G401 (cell line): ENCODE measurements at places on chromosomes 6 and 20.

DNA sequence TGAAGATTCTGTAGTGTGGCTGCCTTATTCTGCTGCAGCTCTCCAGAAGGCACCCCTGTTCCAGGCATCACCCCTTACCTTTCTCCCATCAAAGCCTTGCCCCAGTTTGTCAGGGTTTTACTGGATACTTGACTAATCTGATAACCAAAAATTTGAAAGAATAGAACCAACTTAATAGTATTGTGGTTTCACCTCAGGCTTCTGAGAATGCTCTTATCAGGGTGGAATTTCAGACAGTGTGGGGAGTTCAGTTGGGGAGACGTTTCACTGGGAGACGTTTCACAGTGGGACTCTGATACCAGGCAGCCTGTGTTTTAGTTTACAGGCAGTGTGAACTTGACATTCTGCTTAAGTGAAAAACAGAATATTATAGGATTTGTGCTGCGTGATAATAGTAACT lies 50.5 kb downstream of the SCAND1 start:
- no peak for DNase-seq

GRCh38 chr20:20489648-20490341 lies 121.9 kb downstream of the INSM1 start:
- no peak for DNase-seq

DNA sequence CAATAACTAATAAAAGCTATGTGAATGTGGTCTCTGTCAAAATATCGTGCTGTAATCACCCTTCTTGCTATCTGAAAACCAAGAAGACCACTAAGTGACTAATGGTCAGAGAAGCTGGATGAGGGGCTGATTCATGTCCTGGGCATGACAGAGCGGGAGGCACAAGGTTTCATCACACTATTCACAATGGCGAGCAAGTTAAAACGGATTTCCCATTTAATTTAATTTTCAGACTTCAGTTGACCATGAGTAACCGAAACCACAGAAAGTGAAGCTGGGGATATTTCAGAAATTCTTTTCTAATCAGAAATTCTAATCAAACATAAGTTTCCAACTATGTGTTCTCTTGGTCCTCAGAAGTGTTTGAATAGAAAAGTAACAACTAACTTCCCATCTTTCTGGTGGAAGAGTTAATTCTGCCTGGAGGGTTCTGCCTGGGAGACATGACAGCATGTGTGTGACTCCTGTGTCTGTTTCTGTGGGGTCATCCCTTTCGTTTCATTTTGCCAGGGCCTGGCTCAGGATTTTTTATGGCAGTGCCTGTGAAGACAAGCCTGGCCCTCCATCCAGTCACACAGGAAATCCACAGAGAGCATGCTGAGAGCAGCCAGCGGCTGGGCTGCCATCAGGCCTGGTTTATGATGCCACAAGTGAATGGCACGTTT lies 98.9 kb downstream of the FAM120B start:
- DNase-seq, result no peak

GRCh38 chr6:80333342-80333741 lies 226.9 kb downstream of the BCKDHB start:
- DNase-seq, result no peak

- no peak for DNase-seq
Observed at GRCh38 chr6:11386726-11387125, 150.8 kb upstream of the TMEM170B start.
